Esophagus muscularis mucosa (tissue), 4 donors: ENCODE measurements at places on chromosomes 7 and 10. TPM values are rescaled to one million over a fixed set of nuclear protein-coding genes. Genes with fewer than 3 reads are reported as not detected.

The CALHM1 gene
- not detected for total RNA-seq

- DNase-seq = no peak
Measured at GRCh38 chr10:80896959-80897358, 359.3 kb downstream of the SH2D4B start.

- no peak for DNase-seq
Measured at GRCh38 chr10:17743437-17743836, 8.6 kb upstream of the TMEM236 start.

The LEP gene
- not detected for total RNA-seq

The LZTS2 gene
- total RNA-seq = 130 TPM

DNA sequence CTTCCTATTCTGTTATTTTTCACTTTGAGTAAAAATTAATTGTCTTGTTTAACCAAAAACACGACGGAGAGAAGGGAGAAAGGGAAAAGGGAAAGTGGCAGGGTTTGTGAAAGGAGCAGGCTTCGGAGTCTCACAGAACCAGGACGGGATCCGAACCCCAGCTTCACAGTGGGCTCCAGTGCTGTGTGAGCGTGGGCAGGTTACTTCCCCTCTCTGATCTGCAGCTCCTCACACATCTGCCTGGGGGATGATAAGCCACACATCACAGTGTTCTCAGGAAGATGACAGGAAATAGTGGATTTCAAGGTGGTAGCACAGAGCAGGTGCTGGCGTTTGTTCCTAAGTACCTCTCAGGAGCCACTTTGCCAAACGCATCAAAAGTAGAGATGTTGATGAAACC lies 94.2 kb upstream of the GPR26 start:
- DNase-seq = no peak

The CYP3A5 gene
- total RNA-seq = 1.3 TPM

The LBX1 gene
- not detected for total RNA-seq

- no peak for DNase-seq
Measured at GRCh38 chr10:71978988-71979691, 14.9 kb downstream of the CHST3 start.

- no peak for DNase-seq
Measured at GRCh38 chr7:88073626-88074025, 139.6 kb downstream of the ADAM22 start.

The VENTX gene
- total RNA-seq = 2.5 TPM

DNA sequence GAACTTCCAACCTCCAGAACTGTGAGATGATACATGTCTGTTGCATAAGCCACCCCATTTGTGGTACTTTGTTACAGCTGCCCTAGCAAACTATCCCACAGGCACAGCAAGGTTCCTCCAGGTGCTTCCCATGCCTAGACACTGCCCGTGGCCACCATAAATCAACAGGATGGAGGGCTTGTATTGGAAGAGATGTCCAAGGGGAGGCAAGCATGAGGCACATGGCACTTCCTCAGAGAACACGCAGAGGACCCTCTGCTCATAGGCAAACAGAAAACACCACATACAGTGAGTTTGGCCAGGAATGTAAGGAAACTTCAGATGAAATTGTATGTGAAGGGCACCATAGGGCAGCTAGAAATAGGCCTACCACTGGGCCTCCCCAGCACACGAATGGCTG lies 291.1 kb downstream of the GRID1 start:
- DNase-seq = peak; percentile 77

DNA sequence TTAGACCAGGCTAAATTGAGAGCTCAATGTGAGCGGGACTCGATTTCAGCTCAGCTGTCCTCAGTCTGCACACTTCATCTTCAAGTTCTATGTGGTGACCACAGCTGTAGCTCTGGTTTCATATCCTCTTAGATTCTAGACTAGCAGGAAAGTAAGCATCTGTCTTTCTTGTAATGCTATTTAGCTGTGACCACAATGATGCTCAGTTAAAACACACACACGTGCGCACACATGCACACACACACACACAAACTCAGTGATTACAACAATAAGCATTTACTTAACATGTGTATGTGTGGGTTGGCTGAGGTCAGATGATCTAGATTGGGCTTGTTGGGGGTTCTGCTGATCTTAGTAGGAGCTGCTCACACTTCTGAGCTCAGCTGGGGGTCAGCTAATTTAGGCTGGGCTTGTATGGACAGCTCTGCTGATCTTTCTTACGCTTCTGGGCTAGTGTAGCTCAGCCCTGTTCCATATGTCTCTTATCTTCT lies 82.5 kb downstream of the ZNF365 start:
- DNase-seq = no peak

DNA sequence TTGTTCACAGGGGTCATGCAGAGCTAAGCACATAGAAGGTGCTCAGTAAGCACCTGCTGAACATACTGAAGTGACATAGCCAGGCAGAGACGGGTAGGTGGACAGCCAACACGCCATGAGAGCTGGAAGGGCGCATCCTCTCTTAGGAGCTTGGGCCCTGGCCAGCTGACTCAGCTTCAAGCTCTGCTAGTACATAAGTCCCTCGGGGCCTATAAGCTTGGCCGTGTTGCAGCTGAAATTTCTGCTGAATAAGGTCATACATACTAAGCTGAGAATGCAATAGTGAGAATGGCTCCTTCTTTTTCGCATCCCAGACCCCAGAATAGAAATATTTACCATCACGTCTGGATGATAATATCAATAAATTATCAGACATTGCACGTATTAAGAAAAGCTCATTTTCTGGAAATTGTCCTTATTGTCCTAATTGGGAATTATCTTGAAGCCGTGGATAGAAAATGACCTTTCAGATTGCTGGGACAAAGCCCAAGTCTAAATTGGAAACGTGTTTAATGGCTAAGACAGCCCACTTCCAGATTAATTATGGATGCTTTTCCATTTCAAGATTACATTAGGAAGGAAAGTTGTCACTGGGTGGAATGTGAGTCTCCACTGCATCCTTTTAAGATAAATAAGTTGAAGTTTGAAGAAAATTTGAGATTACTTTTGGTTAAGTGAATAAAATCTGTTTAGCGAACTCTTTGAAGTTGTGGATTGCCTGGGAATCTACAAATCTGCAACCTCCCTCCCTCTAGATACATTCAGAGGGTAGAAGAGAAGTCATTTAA lies 287.1 kb upstream of the C7orf33 start:
- DNase-seq = no peak
